Dermis blood vessel endothelial cell (primary cell): ENCODE measurements at places on chromosomes 3 and 15. TPM values are rescaled to one million over a fixed set of nuclear protein-coding genes. Genes with fewer than 3 reads are reported as not detected.

The FAM227B gene
- total RNA-seq: 1.4 and 2.4 TPM in 2 replicates

GRCh38 chr15:93983526-93983925 is 247.8 kb upstream of the MCTP2 start:
- DNase-seq: no peak

DNA sequence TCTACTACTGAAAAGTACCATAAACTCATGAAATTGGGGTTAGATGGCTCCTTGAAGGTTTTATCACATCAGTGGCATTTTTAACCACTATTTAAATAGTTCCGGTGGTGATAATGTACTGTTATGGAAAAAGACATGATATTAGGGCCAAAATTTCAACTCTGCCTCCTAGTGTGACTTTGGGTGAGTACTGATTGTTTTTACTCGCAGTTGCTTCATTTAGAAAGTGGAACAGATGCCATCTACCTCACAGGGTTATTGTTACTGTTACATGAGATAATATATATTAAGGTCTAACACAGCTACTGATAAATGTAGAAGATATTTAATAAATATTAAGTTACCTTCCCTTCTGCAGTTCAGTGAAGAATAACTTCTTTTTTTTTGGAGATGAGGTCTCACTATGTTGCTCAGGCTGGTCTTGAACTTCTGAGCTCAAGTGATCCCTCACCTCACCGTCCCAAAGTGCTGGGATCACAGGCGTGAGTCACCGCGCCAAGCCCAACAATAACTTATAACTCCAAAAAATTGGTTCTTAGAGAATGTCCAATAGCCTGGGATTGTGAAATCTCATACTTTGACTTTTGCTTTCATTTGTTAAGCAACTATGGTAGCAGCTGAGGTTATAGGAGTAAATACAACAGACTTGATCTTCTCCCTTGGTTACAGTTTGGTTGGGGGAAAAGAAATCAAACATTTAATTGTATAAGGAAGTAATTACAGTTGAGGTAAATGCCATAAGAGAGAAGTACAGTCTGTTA is 48.3 kb downstream of the MEF2A start:
- no peak for DNase-seq

The GRK7 gene
- total RNA-seq: not detected in 2 replicates
